ENCODE measurements at places on chromosomes 16 and 17.
A peak's percentile ranks its signal among the peaks of the same experiment; 100 is the strongest.

GRCh38 chr16:11005611-11005975, 61.2 kb downstream of the CLEC16A start:
- DNase-seq, result no peak

- no peak for DNase-seq
These were observed 349.4 kb downstream of the SOX9 start for GRCh38 chr17:72470121-72470705.

DNA sequence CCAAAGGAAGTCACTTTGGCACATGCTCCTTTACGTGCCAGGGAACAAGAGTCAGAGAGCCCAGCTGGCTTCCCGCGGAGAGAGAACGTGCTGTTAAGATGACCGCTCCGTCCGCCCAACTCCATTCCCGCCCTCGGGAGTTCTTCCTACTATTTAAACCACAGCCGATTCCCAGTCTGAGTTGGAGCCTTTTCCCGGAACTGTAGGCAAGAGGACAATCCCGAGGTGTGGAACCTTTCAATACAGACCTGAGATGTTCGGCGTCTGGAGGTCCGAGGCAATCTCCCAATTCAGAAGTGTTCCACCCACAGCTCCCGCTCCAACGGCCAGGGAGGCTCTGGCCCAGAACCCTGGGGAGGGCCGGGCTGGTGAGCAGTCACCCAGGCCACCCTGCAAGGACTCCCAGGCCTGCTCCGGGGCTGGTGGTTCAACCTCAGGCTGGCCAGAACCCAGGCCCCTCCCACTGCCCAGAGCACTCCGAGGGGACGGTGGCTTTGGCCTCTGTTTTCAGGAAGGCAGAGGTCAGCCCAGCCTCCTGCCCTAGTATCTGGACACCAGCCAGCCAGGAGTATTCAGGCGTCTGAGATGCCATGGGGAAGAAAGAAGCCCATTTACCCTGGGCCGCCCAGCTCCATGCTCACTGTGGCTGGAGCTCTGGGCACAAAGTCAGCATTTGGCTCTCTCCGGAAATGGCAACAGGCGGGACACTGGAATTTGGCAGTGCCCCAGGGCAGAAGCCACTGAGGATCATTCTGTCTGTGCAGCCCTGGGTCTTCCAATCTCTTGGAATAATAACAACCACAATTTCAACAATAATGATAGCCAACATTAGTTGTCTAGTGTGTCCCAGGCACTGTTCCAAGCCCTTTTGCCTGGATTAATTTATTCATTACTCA, 21.4 kb downstream of the EMP2 start:
- DNase-seq, result no peak

DNA sequence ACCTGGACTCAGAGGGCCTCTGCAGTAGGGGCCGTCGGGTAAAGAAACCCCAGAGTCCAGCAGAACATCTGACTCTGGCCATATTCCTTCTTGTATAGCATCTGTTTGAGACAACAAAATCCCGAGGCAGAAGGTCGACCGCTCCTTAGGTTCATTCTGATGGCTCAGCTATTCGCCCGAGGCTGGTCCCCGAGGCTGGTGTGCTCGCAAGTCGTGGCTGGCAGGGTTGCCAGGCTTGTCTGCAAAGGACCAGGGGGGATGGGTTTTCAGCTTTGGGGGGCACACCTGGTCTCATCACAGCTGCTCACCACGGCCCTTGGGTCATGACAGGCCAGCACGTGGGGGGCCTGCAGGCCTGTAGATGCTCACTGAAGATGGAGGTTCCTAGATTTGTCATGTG, 119.1 kb downstream of the BANP start:
- no peak for DNase-seq

- no peak for DNase-seq
These were observed 682.1 kb upstream of the SOX9 start for GRCh38 chr17:71438631-71439146.

GRCh38 chr17:77404812-77405581, 264.2 kb downstream of the SEC14L1 start:
- DNase-seq, result peak; percentile 77

DNA sequence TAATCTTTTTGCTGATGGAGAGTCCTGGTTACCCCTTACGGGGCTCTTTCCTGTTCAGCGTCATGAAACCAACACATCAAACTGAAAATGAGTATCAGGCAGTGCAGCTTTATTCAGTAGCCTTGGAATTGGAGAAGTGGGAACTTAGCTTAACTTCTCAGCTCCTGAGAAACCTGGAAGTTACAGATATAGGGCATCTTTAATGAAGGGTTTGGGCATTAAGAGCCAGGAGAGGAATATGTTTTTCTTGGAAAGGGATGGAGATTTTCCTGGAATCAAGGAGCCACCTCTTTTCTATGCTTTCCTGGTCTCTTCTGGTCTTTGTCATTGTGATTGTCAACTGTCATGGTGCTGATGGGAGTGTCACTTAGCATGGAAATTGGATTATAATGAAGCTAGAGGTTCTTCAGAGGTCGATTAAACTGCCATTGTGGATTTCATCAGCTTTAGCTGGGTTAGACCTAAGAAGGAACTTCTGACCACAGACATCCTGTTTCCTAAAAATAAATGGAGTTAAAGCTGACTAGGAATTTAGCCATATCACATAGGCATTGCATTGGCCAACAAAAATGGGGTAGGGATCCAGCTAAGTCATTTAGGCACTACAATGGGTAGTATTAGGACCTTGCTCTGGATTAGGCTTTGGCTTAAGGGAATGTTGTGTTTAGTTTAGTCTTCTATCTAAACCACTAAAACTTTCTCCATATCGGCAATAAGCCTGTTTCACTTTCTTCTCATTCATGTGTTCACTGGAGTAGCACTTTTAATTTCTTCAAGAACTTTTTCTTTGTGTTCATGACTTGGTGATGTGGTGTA, 186.4 kb downstream of the BCAS3 start:
- no peak for DNase-seq

GRCh38 chr17:21078016-21078780, 35.4 kb upstream of the USP22 start:
- no peak for DNase-seq

DNA sequence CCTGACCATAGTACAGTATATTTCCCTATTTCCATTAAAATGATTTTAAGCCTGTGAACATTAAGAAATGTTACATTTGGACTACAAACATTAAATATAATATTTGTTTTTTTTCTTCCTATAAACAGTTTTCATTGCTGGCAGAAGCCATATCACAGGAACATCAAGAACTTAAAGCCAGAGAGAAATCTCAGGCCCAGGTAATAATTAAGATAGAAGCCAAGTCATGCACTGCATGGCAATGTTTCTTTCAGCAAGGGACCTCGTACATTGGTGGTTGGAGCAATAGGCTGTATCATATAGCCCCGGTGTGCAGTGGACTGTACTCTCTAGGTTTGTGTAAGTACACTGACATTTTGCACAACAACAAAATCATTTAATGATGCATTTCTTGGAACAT, 30.1 kb downstream of the CEP95 start:
- DNase-seq, result no peak
